ENCODE measurements at places on chromosomes 16 and 17.

DNA sequence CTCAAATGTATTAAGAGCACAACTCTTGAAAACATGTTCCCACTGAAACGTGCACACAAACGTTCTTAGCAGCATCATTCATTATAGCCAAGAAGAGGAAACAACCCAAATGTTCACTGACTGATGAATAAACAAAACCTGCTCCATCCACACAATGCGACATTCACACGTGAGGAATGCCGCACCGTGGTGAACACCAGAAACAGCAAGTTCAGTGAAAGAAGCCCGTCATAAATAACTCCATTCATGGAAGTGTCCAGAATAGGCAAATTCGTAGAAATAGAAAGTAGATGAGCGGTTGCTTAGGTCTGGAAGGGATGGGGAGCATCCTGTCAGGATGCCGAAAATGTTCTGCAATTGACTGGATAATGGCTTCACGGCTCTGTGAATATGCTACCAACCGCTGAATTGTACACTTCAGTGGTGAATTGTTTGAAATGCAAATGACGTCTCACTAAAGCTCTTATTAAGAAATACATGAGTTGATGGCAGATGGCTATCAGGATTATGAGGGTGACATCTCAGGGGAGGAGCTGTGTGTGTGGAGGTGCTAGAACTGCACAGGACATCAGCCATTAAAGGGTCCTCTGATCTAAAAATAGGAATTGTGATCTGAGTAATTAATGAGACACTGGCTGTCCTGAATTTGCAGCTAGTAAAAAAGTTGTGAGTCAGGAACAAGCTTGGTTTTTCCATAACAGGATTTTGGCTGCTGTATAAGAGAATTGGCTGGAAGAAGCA lies 771.0 kb downstream of the KCNJ18 start:
- no peak for DNase-seq

GRCh38 chr17:33580215-33580614 lies 287.1 kb upstream of the ASIC2 start:
- no peak for DNase-seq

DNA sequence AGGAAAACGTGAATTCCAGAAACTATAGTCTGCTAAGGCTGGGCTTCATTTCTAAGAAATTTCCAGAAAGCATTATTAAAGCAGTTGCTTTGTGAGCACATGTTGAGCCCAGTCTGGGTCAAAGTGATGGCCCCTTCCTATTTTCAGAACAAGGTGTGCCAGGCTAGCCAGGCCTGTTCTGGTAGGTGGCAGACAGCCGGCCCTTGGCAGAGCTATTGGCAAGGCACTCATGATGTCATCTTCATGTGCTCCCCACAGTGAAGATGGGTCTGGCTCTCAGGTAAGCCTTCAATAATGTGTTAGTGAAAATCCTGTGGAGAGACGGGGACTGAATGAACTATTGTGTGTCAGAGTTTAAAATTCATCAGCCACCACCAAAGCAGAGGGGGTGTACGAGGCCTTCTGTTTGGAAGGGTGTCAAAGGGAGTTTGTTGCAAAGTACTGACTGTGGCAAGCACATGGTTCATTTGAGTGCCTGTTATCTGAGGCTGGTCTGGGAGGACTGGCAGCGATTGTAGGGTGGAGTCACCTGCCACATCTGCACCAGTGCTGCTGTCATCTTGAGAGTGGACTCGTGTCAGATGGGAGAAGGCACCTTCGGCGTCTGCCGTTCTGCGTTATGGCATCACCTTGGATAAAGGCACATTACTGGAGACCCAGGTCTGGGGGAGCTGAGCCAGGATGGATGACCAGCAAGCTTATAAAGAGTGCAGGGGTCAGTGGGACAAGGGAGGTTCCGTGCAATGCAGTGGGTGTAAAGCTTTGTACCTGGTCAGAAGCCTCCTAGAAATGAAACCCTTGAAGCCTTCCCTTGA lies 43.4 kb downstream of the KSR1 start:
- no peak for DNase-seq

- no peak for DNase-seq
These were observed 24.1 kb upstream of the KCNJ16 start for GRCh38 chr17:70050931-70051330.

- DNase-seq: no peak
These were observed 448 bp downstream of the MT1M start for GRCh38 chr16:56632848-56633365.

DNA sequence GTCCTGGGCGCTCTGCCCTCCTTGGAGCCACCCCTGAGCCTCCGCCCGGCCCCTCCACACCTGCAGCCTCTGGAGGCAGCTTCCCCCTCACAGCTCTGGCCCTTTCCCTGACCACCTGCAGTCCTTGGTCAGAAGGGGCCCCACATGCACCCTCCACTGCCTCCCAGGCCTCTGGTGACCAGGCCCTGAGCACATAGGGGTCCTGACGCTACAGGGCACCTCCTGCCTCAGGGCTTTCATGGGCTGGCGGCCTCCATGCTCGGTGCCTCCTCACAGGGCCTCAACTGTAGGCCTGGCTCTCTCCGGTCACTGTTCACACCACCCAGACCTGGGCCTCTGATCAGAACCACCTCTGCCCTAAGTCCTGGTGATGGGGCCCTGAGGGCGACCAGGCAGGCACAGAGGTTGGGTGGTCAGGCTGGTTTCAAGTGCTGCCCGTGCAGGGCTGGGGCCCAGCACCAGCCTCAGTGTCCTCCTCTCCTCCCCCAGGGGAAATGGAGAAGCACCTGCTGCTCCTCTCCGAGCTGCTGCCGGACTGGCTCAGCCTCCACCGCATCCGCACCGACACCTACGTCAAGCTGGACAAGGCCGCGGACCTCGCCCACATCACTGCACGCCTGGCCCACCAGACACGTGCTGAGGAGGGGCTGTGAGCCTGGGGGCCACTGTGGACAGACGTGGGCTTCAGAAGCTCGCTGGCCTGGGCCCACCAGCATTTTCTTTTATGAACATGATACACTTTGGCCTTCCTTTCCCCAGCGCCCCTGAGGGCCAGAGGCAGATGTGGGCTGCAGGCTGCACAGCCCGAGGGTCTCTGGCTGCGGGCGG lies 3.9 kb downstream of the APRT start:
- no peak for DNase-seq

- no peak for DNase-seq
These were observed 198.5 kb downstream of the CYLD start for GRCh38 chr16:50940275-50940854.

GRCh38 chr17:8658810-8659209 lies 28.3 kb upstream of the MYH10 start:
- no peak for DNase-seq
